ENCODE measurements at places on chromosomes 3 and 15. TPM values are rescaled to one million over a fixed set of nuclear protein-coding genes. Genes with fewer than 3 reads are reported as not detected.

DNA sequence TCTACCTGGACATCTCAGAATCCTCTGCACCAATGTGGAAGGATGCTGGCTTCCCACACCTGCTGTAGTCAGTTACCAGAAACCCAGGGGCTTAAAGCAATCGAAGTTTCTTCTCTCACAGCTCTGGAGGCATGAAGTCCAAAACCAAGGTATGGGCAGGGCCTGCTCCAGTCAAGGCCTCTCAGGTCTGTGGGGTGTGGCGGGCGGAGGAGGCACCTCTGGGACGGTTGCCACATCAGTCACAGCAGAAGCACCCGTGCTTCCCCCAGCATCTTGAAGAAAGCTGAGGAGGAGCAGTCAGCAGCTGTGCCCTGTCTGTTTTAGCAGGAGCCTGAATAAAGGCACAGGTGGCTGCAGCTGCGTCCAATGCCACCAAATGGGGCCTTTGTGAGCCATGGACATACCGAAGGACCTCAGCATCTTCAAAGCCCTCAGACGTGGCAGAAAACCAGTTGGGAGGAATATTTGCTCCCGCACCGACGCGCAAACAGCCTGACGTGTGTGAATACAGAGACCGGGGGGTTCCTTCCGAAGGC lies 68.9 kb downstream of the TFRC start:
- no peak for DNase-seq

- no peak for DNase-seq
Measured at GRCh38 chr3:129549006-129549800, 6.2 kb downstream of the H1-8 start.

GRCh38 chr3:152403632-152404066 lies 134.9 kb downstream of the MBNL1 start:
- DNase-seq: peak; percentile 80

DNA sequence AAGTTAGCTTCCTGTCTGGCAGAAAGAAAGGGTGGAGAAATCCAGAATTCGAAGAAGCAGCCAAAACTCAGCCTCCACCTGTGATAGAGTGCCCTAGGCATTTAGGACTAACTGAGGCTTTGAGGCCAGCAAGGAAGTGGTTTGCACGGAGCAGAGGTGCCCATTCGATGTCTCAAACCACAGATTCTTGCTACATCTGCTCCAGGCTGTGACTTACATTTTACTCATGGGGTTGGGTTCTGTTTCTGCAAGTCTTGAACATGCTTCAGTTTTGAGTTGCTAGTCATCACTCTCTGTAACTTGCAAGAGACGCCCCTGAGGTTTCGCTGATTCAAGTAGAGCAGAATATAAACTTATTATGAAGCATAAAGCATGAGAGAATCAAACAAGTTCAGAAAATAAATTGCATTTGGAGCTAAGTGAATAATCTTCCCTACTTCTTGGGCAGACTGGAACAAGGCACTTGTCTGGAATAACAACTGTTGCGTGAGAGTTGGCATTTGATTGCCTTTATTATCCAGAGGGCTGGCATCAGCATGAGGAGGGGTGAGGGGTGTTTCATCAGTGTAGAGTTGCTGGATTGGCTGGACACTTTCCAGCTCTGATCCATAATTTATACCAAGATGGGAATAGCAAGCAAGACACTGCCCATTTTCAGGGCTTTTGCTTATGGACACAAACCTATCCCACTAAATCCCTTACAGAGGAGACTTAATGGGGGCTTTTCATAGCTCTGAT lies 256.5 kb downstream of the AGBL1 start:
- DNase-seq: no peak

Gene CNTN3
- total RNA-seq: 1.4 TPM

Gene HOMER2
- total RNA-seq: 86.0 TPM

Gene FANCD2OS
- not detected for total RNA-seq
